ENCODE measurements at places on chromosomes 2 and 18.

- no peaks in the 10 kb centered on the region for H3K36me3 ChIP-seq
- H3K27ac ChIP-seq: no peak overlapping the region
- DNase-seq: no peak
- H3K4me1 ChIP-seq: peaks cover 15% of the 10 kb centered on the region
These were observed 87.2 kb downstream of the LPIN1 start for GRCh38 chr2:11833601-11834000.

DNA sequence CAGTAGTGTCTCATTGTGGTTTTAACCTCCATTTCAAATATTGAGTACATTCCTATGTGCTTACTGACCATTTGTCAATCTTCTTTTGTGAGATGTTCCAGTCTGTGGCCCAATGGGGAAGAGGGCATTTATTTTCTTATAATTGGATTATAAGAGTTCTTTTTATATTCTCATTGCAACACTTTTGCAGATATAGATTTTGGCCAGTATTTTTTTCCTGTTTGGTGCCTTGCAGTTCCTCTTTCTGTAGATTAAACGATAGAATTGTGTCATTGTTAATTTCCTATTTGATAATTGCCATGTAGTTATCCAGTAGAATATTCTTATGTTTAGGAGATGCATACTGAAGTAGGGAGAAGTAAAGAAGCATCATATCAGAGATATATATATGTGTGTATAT, 56.4 kb upstream of the CYTIP start:
- H3K4me3 ChIP-seq: no peak overlapping the region
- H3K36me3 ChIP-seq: no peaks in the 10 kb centered on the region
- no peaks in the 10 kb centered on the region for H3K27me3 ChIP-seq
- no peak overlapping the region for H3K27ac ChIP-seq
- no peak for DNase-seq
- H3K4me1 ChIP-seq: no peaks in the 10 kb centered on the region

DNA sequence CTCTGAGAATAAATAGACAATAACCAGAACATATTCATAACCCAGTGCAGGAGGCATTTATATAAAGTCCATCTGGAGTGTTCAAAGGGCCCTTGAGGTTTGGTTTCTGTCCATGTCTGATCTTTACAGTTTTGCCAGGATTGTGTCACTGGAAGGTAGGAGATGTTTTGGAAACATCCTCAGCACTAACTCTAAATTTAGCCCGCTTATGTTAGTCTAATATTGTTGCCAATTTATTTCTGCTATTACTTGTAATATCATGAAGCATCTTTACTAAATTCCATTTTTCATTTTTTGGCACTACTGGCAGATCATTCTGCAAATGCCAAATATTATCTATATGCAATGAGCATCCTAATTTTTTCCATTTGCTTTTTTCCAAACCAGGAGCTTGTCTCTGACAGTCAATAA, 22.4 kb upstream of the REV1 start:
- no peak for DNase-seq
- H3K27me3 ChIP-seq: no peaks in the 10 kb centered on the region
- H3K27ac ChIP-seq: no peak overlapping the region
- H3K4me1 ChIP-seq: no peaks in the 10 kb centered on the region
- no peaks in the 10 kb centered on the region for H3K36me3 ChIP-seq
- H3K4me3 ChIP-seq: no peak overlapping the region

GRCh38 chr2:65438137-65438899, 5.9 kb upstream of the SPRED2 start:
- H3K4me1 ChIP-seq: peaks cover 4% of the 10 kb centered on the region
- H3K27me3 ChIP-seq: no peaks in the 10 kb centered on the region
- no peak overlapping the region for H3K27ac ChIP-seq
- DNase-seq: no peak
- no peaks in the 10 kb centered on the region for H3K36me3 ChIP-seq

- H3K27ac ChIP-seq: no peak overlapping the region
- H3K4me1 ChIP-seq: no peaks in the 10 kb centered on the region
- DNase-seq: no peak
- H3K27me3 ChIP-seq: no peaks in the 10 kb centered on the region
These were observed 78.1 kb upstream of the FAM110C start for GRCh38 chr2:124241-124880.

DNA sequence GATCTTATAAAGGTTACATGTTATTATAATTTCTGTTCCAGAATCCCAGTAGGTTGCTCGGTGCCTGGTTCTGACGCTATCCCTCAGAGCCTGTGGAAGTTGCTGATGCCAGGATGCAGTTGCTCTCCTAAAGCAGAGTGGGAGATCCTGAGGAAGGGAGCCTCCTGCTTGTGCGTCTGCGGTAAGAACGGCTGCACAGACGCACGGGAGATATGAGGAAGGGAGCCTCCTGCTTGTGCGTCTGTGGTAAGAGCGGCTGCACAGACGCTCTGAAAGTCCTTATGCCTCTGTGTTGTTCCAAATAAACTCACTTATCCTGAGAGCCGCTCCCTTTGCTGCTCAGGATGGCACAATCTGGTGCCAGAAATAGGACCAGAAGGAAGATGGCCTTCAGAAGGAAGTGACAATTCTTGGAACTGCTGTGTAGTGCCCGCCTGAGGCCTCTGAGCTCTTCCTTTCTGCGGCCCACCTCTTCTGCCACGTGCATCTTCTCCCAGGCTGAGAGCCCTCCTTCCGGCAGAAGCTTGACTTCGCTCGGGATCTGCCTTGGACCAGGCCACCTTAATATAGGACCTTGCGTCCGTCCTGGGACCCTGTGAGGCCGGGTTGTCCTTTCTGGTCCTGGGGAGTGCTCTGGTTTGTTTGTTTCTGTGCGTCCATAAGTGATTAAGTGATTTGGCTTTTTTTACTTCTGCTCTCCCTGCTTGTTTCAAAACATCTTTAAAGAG, 89.5 kb downstream of the RTP5 start:
- DNase-seq: no peak
- no peaks in the 10 kb centered on the region for H3K27me3 ChIP-seq
- H3K36me3 ChIP-seq: peaks cover 5% of the 10 kb centered on the region
- H3K4me3 ChIP-seq: no peak overlapping the region
- H3K27ac ChIP-seq: no peak overlapping the region
- H3K4me1 ChIP-seq: no peaks in the 10 kb centered on the region

- peaks cover 51% of the 10 kb centered on the region for H3K27me3 ChIP-seq
- H3K27ac ChIP-seq: no peak overlapping the region
- H3K36me3 ChIP-seq: no peaks in the 10 kb centered on the region
- no peaks in the 10 kb centered on the region for H3K4me1 ChIP-seq
- no peak overlapping the region for H3K4me3 ChIP-seq
These were observed 2.2 kb downstream of the NOL4 start for GRCh38 chr18:34222307-34223163.

GRCh38 chr18:27616324-27616723, 431.2 kb upstream of the CHST9 start:
- no peak overlapping the region for H3K27ac ChIP-seq
- H3K36me3 ChIP-seq: no peaks in the 10 kb centered on the region
- no peaks in the 10 kb centered on the region for H3K27me3 ChIP-seq
- no peak overlapping the region for H3K4me3 ChIP-seq

DNA sequence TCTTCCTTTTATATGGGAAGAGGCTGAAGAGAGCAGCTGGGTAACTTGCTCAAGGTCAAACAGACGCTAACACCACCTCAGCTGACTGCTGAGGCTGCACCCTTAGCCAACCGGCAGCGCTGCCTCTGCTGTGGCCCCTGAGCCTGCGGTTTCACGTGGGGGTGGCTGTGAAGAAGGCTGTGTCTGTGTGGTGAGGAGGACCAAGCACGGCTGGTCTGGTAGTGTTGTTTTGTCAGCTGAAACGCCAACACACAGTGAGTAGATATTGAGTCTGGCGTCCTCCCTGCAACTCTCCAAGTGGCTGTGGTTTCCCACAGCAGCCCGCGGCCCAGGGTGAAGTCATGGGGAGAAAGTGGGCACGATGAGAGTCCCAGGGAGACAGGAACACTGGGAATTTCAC, 69.6 kb downstream of the THNSL2 start:
- no peaks in the 10 kb centered on the region for H3K27me3 ChIP-seq
- no peaks in the 10 kb centered on the region for H3K36me3 ChIP-seq
- H3K4me1 ChIP-seq: no peaks in the 10 kb centered on the region
- no peak for DNase-seq
- H3K4me3 ChIP-seq: no peak overlapping the region

DNA sequence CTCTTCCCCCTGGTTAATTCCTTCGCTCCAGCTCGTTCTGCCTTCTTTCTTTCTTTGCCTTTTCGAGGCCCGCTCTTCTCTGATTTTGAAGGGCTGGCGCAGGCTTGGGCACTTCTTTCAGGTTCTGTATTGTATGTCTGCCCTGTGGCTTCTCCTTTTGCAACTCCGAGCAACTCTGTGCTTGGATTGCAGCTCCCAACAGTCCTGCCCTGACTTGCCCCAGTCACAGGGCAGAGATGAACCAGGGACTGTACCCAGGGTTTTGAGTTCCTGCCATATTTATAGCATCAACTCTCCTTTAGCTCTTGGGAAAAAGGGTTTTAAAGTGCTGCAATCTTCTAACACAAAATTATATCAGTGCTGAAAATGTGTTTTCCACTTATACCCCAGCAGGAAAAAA, 31.1 kb upstream of the CD8A start:
- H3K27me3 ChIP-seq: no peaks in the 10 kb centered on the region
- peaks cover 32% of the 10 kb centered on the region for H3K4me1 ChIP-seq
- no peak overlapping the region for H3K4me3 ChIP-seq
- no peak for DNase-seq
- H3K27ac ChIP-seq: peak overlapping the region; percentile 55

- H3K27ac ChIP-seq: no peak overlapping the region
- H3K36me3 ChIP-seq: no peaks in the 10 kb centered on the region
- H3K27me3 ChIP-seq: no peaks in the 10 kb centered on the region
- peaks cover 11% of the 10 kb centered on the region for H3K4me1 ChIP-seq
These were observed 20.2 kb upstream of the B3GNT2 start for GRCh38 chr2:62175728-62176127.

GRCh38 chr18:38575023-38575422, 1009.4 kb upstream of the CELF4 start:
- H3K4me3 ChIP-seq: no peak overlapping the region
- peaks cover 19% of the 10 kb centered on the region for H3K4me1 ChIP-seq
- no peak for DNase-seq
- no peaks in the 10 kb centered on the region for H3K27me3 ChIP-seq
- H3K27ac ChIP-seq: no peak overlapping the region

- no peaks in the 10 kb centered on the region for H3K36me3 ChIP-seq
- no peak overlapping the region for H3K4me3 ChIP-seq
- peaks cover 62% of the 10 kb centered on the region for H3K27me3 ChIP-seq
- no peak for DNase-seq
- peak overlapping the region; percentile 8 for H3K27ac ChIP-seq
- no peaks in the 10 kb centered on the region for H3K4me1 ChIP-seq
These were observed 23.4 kb upstream of the CYP1B1 start for GRCh38 chr2:38099099-38100028.

- no peak for DNase-seq
- no peak overlapping the region for H3K4me3 ChIP-seq
- H3K36me3 ChIP-seq: no peaks in the 10 kb centered on the region
- H3K27me3 ChIP-seq: no peaks in the 10 kb centered on the region
- H3K4me1 ChIP-seq: no peaks in the 10 kb centered on the region
These were observed 88.0 kb downstream of the FTCDNL1 start for GRCh38 chr2:199762963-199763362.

DNA sequence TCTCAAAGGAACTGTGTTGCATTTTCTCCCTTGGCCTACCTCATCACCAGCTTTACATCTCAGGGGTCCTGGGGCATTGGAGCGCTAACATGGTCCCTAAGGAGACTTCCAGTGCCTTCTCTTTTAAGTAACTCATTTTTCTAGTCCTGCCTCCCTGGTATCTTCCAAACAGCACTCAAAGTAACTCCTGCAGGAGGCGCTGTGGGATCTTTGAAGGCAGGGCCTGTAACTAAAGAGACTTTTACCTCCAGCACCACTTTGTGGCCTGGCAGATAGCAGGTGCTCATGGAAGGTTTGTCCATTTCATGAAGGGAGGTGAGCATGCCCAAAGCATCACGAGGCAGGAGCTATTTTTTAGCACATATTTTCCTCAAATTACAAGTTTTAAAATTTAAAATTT, 411.0 kb upstream of the GYPC start:
- H3K4me3 ChIP-seq: no peak overlapping the region
- DNase-seq: no peak
- no peaks in the 10 kb centered on the region for H3K27me3 ChIP-seq
- no peaks in the 10 kb centered on the region for H3K36me3 ChIP-seq
- no peaks in the 10 kb centered on the region for H3K4me1 ChIP-seq

- H3K27me3 ChIP-seq: peaks cover 2% of the 10 kb centered on the region
- H3K27ac ChIP-seq: no peak overlapping the region
- no peaks in the 10 kb centered on the region for H3K36me3 ChIP-seq
- DNase-seq: no peak
- H3K4me1 ChIP-seq: no peaks in the 10 kb centered on the region
These were observed 57.1 kb upstream of the PKDCC start for GRCh38 chr2:41990688-41991087.

- H3K4me3 ChIP-seq: no peak overlapping the region
- no peak for DNase-seq
- H3K36me3 ChIP-seq: peaks cover 54% of the 10 kb centered on the region
These were observed 184.7 kb downstream of the EIPR1 start for GRCh38 chr2:3192920-3193319.

GRCh38 chr2:25743132-25743830, 69.9 kb upstream of the DTNB start:
- peaks cover 38% of the 10 kb centered on the region for H3K36me3 ChIP-seq
- no peak overlapping the region for H3K27ac ChIP-seq
- H3K27me3 ChIP-seq: no peaks in the 10 kb centered on the region
- H3K4me3 ChIP-seq: no peak overlapping the region

- H3K4me1 ChIP-seq: no peaks in the 10 kb centered on the region
- DNase-seq: no peak
- no peak overlapping the region for H3K27ac ChIP-seq
- no peak overlapping the region for H3K4me3 ChIP-seq
These were observed 89.1 kb downstream of the ETAA1 start for GRCh38 chr2:67486041-67486796.

DNA sequence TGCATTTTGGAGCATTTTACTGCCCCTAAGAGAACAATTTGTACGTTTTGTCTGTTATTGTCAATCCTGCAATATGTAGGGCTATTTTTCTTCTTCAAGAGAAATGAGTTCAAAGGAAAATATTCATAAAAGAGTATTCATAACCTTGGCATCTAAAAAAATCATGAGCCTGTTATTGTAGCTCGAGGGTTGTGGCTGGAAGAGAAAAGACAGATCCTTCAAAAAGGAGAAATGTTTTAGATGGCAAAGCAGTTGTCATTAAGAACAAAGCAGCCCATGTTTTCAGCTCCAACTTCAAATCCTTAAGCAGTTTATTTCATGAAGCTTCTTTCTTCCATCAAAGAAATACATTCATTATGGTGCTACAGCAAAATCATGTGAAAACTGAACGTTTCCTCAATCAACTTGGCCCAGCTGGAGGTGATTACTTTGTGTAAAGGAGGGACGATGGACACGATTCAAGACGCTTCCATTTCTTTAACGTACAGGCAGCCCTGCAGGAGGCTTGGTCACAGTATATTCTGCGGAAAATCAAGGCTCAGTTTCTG, 31.4 kb downstream of the QPCT start:
- peaks cover 12% of the 10 kb centered on the region for H3K27me3 ChIP-seq
- peaks cover 5% of the 10 kb centered on the region for H3K4me1 ChIP-seq
- H3K4me3 ChIP-seq: no peak overlapping the region
- no peak overlapping the region for H3K27ac ChIP-seq
- H3K36me3 ChIP-seq: no peaks in the 10 kb centered on the region
- no peak for DNase-seq

- H3K4me3 ChIP-seq: no peak overlapping the region
- no peak for DNase-seq
- H3K4me1 ChIP-seq: no peaks in the 10 kb centered on the region
These were observed 494.4 kb downstream of the SOX11 start for GRCh38 chr2:6186332-6187151.
